ENCODE measurements at places on chromosomes 3 and 15.

GRCh38 chr3:34650131-34650530, 851.7 kb downstream of the PDCD6IP start:
- DNase-seq: no peak

GRCh38 chr3:183812761-183813445, 12.5 kb downstream of the MAP6D1 start:
- no peak for DNase-seq

GRCh38 chr3:130644628-130645253, 101.9 kb downstream of the PIK3R4 start:
- DNase-seq: no peak

DNA sequence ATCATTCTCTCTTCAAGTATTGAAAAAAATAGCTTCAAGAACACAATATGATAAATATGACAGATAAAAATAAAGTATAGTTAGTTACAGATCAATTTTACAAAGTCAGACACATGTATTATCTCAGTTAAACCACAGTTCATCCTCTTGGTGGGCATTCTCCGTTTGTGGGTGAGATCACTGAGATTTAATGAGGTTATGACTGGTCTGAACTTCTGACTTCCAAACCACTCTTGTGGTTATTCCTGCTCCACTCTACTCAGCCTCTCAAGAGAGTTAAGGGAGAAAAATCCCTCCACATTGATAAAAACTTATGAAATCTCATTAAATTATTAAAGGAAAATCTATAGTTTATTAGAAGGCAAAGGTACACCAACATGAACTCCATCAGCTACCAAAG, 229.9 kb upstream of the LRTM1 start:
- DNase-seq: no peak

DNA sequence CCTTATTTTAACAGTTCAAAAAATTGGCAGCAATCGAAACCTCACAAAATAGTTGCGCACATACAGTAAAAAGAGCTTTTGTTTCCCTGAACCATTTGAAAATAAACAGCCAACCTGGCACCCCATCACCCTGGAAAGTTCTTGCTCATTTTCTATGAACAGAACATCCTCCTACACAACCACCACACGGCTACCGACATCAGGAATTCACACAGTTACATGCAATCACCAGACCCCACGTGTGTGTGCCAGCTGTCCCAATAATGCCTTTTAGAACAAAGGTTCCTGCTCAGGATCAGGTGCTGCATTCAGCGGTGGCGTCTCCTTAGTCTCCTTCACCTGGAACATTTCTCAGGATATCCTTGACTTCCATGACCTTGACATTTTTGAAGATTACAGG, 186.5 kb downstream of the KLF13 start:
- no peak for DNase-seq

DNA sequence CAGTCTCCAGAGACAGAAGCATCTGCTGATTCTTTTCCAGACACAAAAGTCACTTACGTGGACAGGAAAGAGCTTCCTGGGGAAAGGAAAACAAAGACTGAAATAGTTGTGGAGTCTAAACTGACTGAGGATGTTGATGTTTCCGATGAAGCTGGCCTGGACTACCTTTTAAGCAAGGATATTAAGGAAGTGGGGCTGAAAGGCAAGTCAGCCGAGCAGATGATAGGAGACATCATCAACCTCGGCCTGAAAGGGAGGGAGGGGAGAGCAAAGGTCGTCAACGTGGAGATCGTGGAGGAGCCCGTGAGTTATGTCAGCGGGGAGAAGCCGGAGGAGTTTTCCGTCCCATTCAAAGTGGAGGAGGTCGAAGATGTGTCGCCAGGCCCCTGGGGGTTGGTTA, 25.4 kb downstream of the SYNM start:
- DNase-seq: no peak

GRCh38 chr3:196518966-196519717, 4.0 kb upstream of the SMCO1 start:
- DNase-seq: peak; percentile 36

DNA sequence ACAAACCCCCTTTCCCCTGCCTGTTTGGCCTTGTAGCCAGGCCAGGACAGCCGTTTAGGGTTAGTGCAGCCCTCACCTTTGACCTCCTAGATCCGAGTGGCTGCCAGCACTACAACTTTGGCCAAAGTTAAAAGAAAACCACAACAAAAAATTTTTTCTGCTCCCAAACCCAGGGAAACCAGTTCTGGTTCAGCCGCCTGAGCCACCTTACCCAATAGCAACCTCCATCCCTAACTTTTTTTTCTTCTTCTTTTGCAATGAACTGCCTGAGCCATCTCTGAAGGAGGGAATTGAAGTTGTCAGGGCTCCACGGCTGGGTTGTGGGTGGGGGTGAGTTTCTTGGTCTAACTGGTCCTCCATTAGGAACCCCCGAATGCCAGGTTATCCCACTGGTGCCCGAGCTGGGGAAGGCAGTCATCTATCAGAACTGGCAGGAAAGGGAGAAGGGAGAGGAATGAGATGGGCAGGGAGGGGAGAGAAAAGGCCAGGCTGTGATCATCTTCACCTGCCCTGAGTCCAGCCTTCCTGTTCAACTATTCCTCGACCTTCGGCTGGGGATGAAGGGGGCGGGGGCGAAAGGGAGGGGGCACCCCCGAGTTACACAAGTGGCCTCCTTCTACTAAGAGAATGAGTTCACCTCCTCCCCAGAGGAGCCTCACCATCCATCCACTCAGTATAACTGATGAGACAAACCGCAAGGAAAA, 6.2 kb upstream of the NR2F2 start:
- no peak for DNase-seq

- no peak for DNase-seq
Observed at GRCh38 chr15:62770752-62771151, 271.8 kb upstream of the TPM1 start.

DNA sequence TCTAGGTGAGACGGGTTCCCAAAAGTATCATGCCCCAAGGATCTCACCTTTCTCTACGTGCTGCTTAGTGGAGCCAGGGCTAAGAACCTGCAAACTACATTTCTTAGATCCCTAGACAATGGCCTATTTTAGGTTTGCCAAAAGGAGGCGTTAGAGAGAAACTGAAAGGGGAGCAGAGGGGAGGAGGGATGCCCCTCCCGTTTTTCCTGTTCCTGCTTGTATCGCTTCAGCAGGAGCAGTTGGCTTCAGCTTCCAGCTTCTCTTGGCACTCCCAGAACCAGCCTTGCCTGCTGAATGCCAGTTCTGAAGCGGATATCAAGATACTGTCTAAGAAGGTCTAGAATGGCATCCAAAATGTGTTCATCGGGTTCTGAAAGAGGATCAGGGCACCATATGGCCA, 58.4 kb upstream of the ABHD17C start:
- DNase-seq: no peak

DNA sequence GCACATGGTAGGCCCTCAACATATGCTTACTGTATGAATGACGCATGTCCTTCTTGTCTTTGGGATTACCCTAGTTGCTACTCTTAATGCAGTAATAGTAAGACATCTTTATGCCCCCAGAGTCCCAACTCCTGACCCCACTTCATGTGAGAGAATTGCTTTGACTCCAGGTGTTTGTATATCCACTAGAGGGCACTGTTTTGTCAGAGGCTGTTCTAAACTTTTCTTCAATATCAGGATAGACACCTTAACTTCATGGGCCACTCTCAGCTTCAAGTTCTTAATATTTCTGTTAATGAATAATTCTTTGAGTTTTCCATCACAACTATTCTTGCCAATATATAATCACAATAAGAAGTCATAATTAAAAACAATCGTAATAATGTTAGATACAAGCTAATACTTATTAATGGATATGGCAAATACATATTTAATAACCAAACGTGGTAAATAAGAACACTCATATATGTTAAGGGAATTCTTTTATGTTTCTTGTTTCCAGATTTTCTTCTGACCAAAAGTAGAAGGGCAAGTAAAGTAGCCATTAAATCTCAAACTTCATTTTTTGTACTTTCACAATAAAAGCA, 337.2 kb upstream of the DNAJC19 start:
- no peak for DNase-seq

DNA sequence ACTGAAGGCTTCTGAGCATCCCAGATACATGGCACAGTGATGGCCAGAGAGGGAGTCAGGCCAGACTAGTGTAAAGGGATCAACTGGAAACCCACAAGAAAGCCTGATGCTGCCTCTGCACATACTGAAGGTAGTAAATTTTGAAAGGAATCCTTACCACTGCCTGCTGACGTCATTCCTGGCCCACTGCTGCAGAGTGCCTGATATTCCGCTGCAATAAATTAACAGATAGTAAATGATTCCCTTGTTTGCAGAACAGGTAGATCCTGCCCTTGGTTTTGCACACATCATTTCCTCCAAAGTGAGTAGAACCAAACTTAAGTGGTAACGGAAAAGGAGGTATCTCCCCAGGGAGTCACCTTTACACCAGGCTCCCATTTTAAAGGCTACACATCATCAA, 146.7 kb downstream of the FBN1 start:
- no peak for DNase-seq

GRCh38 chr3:126119976-126120375, 36.1 kb upstream of the SLC41A3 start:
- DNase-seq: no peak

DNA sequence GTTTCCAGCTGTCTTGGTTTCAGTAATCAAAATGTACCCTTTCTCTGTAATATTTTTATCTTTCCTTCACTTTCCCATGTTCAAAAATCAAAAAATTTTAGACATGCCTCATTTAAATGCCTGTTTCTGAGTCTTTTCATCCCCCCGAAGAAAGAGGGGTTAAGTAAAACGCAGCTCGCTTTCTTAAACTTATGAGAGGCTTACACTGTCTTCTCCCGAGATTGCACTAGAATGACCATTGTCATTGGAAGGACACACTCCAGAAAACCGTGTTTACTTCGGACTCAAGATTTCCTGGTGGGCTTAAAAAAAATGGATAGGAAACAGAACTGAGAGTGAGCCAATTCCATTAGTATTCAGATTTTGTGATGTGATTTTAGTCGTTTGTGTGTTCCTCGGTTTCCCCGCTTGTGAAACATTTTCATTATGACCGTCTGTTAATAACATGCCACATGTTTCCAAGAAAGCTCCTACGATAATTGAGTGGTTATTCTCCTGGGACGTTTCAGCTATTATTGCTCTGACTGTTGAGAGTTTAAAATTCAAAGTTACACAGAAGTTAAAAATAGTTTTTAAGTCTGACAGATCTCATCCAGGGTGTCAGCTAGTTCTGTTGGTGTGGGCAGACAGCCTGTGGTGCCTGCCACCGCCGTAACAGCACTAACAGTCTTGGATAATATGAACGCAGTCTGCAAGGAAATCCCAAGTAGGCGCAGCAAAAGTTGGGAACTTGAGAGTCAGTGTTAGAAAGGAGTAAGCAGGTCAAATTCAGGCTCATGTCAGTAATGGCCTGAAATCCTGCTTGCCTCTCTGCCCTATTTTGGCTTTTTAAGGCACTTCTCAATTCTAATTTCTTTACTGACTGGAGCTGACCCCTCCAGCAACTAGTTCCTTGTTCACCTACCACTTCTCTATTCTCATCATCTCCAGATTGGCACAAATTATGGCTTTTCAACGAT, 1.5 kb downstream of the CRYBG3 start:
- DNase-seq: no peak

DNA sequence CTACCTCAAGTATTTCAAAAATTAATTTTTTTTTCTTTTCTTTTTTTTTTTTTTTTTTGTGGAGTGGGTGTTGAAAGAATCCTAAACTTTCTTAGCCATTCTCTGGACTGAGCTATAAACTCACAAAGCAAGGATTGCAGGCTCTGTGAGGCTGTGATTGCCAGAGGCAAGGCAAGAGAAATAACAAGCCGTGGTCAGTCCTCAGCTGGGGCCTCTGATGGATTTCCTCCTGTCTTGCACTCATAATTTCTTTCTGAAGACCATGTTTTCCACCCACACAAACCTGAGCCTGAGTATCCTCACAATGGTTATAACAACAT, 1.3 kb downstream of the CX3CR1 start:
- no peak for DNase-seq

GRCh38 chr15:101560722-101561583, 71.4 kb upstream of the PCSK6 start:
- no peak for DNase-seq

- no peak for DNase-seq
Observed at GRCh38 chr3:116743062-116743461, 33.5 kb downstream of the TUSC7 start.

- no peak for DNase-seq
Observed at GRCh38 chr3:157999246-157999645, 107.0 kb downstream of the SHOX2 start.

- DNase-seq: no peak
Observed at GRCh38 chr3:190853464-190853863, 9.0 kb downstream of the GMNC start.

DNA sequence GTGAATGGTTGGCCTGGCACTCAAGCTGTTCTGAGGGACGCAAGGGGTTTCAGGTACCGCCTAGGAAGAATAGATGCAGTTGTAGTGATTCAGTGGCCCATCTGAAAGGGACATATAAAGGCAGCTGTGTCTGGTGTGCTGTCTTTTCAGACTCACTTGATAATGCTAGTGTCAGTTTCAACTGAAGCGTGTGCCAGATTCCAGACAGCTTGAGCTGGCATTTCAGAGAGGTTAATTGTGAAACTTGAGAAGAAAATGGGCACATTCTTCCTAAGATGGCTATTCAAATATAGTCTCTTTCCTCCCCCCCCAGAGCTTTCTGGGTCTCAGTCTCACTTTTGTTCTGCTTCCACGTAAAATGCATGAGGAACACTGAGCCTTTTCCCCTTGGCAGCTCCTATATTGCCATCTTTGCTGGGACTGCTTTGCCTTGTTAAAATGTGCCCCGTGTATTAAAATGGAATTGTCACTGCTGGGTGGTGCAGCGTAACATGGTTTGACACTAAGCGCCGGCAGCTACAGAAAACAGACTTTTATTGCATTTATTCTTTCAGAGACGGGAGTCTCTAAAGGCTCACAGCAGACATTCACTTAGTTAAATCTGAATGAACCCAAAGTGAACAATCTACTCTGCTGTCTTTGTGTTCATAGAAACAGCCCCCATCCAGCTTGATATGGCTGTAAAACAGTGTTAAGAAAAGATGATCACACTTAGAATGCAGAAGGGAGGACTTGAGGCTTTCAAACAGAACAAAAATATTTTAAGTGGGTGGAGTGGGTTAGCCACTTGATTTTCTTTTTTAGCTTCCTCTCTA, 478.7 kb downstream of the RBMS3 start:
- no peak for DNase-seq

- peak; percentile 45 for DNase-seq
Observed at GRCh38 chr3:143016321-143016972, 15.1 kb downstream of the U2SURP start.

- no peak for DNase-seq
Observed at GRCh38 chr3:167694121-167694520, 40.4 kb upstream of the WDR49 start.

DNA sequence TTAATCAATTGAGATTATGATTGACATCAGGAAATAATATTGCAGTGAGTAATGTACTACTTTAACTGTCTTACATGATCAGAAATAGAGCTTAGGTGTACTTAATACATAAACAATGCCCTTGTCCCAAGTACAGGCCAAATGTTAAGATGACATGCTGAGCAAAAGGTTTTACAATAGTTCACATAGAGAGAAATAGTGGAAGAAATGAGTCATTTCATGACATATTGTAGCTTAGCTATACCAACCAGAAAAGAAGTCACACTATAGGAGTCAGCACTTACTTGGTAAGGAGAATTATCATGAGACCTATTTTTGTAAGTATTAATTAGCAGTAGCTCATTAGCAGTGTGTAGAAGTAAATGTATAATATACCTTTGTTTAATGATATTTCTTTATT, 96.4 kb upstream of the NANOGP8 start:
- DNase-seq: no peak
